ENCODE measurements at places on chromosomes 5 and 9.
A peak's percentile ranks its signal among the peaks of the same experiment; 100 is the strongest.

DNA sequence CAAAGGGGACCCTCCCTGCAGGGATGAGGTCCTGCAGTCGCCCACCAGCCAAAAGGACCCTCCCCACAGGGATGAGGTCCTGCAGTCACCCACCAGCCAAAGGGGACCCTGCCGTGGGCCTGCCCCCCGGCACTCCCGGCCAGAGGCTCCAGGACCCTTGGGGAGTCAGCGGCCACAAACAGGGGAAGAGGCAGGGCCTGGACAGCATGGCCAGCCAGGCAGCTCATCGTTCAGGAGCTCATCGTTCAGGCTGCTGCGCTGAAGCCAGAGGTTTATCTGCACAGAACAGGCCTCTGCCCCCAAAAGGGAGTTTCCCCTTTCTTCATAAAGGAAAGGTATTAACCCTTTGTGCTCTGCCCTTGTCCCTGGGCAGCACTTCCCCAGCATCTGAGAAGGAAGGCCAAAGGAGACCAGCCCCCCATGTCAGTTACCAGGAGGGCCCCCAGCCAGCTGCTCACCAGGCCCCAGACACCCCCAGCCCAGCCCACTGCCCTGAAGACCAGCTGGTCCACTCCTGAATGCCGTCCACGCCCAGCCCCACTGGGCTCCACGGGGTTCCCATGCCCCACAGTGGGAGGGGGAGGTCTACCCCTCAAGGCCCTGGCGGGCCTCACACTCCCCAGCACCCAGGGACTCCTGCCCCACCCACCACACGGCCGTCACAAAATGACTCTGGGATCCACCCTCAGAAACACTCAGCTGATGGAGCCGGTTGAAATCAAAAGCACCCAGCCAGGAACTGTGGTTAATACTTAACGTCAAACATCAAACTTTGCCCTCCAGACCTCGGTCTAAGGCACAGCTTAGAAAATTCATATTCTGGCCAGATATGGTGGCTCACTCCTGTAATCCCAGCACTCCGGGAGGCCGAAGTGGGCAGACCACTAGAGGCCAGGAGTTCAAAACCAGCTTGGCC, 6.3 kb downstream of the SLC12A7 start:
- peak; percentile 83 for DNase-seq

DNA sequence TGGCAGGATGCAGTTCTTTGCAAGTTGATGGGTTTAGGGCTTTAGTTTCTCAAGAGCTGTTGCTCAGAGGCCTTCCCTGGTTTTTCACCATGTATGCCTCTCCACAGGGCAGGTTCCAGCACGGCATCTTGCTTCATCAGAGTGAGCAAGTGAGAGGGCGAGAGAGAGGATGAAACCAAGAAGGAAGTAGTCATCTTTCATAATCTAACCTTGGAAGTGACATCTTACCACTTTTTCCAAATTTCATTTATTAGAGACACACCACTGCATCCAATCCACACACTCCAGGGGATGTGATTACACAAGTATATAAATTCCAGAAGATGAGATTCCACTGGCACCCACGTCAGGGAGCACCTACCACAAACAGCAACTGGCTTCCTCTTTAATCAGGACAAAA, 294.4 kb downstream of the MARCHF11 start:
- DNase-seq = no peak

DNA sequence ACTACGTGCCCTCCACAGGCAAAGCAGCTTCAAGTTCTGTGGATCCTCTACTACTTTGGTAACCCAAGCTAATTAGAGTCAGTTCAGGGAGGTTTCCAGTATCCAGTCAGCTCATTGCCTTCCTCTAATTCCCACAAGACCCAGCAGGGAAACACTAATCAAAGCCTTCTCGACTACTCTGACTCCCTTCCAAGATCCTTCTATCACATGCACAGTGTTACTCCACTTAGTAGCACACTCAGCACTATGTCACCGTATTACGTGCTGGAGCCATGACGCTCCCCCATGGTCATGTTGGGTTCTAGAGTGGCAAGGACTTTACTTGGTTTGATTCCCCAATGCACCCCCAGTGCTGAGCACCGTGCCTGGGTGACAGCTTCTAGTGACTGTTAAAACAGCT, 53.0 kb downstream of the DCP2 start:
- no peak for DNase-seq

- DNase-seq = no peak
Observed at GRCh38 chr5:168833936-168834335, 254.8 kb upstream of the PANK3 start.

GRCh38 chr5:152051499-152052454, 127.1 kb upstream of the GLRA1 start:
- no peak for DNase-seq

- DNase-seq = no peak
Observed at GRCh38 chr9:117963493-117964090, 259.4 kb downstream of the TLR4 start.

GRCh38 chr5:8700222-8700621, 831.3 kb downstream of the MTRR start:
- DNase-seq = no peak

GRCh38 chr5:106417566-106417965, 1253.2 kb downstream of the EFNA5 start:
- no peak for DNase-seq

GRCh38 chr5:37841203-37841602, 1.4 kb upstream of the GDNF start:
- no peak for DNase-seq
